ENCODE measurements at places on chromosomes 16 and 17. TPM values are rescaled to one million over a fixed set of nuclear protein-coding genes. Genes with fewer than 3 reads are reported as not detected.

The PLA2G10 gene
- total RNA-seq, result not detected

The ST6GALNAC1 gene
- not detected for total RNA-seq

The CHMP1A gene
- 125 TPM for total RNA-seq

The HES7 gene
- 0.15 TPM for total RNA-seq

The MKS1 gene
- 19.5 TPM for total RNA-seq

The C1QTNF8 gene
- not detected for total RNA-seq

The PDILT gene
- total RNA-seq, result not detected

The LRRC46 gene
- total RNA-seq, result 0.15 TPM

The AIPL1 gene
- total RNA-seq, result not detected

The PGS1 gene
- 52.1 TPM for total RNA-seq

The PHF23 gene
- 68.5 TPM for total RNA-seq

The RPGRIP1L gene
- total RNA-seq, result 13.8 TPM

The TMEM186 gene
- 4.6 TPM for total RNA-seq

The MMP2 gene
- total RNA-seq, result 2,660 TPM

The BCO1 gene
- not detected for total RNA-seq

The KRTAP2-3 gene
- total RNA-seq, result not detected

Measured in smooth muscle cell of trachea (primary cell).